ENCODE measurements at places on chromosomes 13 and 19.

- DNase-seq = no peak
Observed at GRCh38 chr19:46353730-46354528, 7.0 kb downstream of the PPP5C start.

- no peak for DNase-seq
Observed at GRCh38 chr19:9937001-9937411, 691 bp upstream of the OLFM2 start.

- DNase-seq = no peak
Observed at GRCh38 chr13:86882107-86882506, 789.1 kb upstream of the SLITRK5 start.

GRCh38 chr13:34414616-34415015 is 527.5 kb upstream of the NBEA start:
- no peak for DNase-seq

GRCh38 chr13:97506511-97506910 is 72.5 kb downstream of the RAP2A start:
- DNase-seq = no peak

GRCh38 chr19:47860602-47861297 is 1.7 kb downstream of the TPRX2 start:
- DNase-seq = no peak

- DNase-seq = no peak
Observed at GRCh38 chr19:55391702-55392615, 6.2 kb downstream of the RPL28 start.
